Astrocyte of the spinal cord (primary cell): ENCODE measurements at places on chromosomes 5 and 9.

GRCh38 chr5:168193493-168194250, 97.8 kb upstream of the WWC1 start:
- DNase-seq, result no peak

GRCh38 chr5:123476731-123477130, 35.2 kb upstream of the CSNK1G3 start:
- no peak for DNase-seq

DNA sequence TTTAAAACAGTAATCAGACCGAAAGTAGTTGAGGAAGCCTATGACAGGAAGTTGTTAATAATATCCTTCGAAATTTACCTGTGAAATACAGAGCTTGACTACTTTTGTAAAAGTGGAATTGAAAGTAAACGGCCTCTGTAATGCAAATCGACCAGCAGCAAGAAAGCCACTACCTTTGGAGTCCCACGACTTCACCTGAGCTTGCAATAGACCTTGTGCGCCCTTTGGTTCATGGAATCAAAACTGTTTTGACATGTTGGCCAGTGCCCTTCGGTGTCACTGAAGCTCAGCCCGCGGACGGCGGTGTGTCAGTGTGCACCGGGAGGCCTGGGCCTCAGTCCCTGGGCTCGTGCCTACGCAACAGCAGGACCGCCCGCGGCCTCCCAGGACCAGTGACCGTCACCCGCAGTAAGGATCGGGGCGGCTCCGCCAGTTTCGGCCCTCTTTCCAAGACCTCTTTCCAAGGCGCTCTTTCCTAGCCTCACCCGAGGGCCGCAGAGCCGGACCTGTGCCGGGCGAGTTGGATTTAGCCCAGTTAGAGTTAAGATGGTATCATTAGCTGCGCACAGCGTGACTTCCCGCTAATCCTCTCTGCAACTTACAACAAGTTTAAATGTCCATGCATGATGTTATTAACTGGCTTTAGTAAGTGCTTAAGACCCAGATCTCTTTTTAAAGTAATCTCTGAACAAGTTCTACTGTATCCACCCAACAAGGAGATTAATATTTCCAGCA, 223.3 kb downstream of the MEF2C start:
- peak; percentile 66 for DNase-seq

- no peak for DNase-seq
These were observed 106.7 kb upstream of the IER5L start for GRCh38 chr9:129284607-129285291.

- DNase-seq, result no peak
These were observed 9.0 kb downstream of the C5orf63 start for GRCh38 chr5:127064253-127064840.
